ENCODE measurements at places on chromosomes 2 and 18.

GRCh38 chr2:56263876-56264275 lies 80.1 kb downstream of the CCDC85A start:
- DNase-seq = no peak

GRCh38 chr2:29367986-29368658 lies 252.9 kb downstream of the CLIP4 start:
- no peak for DNase-seq

DNA sequence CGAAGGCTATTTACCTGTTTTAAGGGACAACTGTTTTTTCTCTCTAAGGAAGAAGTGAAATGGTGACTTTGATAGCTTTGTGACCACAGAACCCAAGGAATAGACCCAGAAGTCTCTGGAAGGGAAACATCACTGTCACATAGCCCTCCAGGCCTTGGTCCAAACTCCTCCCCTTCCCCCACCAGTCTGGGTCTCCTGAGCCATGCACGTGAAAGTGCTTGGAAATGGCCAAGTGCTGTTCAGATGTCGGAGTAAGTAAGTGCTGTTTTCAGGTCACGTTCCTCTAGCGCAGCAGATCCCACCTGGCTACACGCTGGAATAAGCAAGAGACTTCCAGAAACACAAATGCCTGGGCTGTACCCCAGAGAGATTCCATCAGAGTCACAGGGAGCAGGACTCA lies 73.0 kb upstream of the AFF3 start:
- no peak for DNase-seq

GRCh38 chr18:12895626-12896025 lies 11.6 kb upstream of the PTPN2 start:
- no peak for DNase-seq

DNA sequence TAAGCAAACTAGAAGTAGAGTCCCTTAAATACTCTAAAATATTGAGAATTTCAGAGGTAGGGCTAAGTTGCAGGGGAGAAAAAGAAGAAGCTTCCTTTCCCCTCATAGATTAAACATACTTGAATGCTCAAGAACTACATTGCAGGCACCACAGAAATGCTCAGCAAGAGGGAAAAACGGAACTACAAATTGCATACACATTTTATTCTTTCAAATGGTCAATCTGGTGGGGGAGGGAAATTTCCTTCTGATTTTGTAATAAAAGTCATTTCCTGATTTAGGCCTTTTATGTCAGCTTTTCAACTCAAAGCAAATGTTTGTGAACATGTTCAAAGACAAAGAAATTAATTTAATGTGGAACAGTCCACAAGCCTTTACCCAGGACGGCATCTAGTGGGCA lies 33.0 kb downstream of the FARSB start:
- no peak for DNase-seq

DNA sequence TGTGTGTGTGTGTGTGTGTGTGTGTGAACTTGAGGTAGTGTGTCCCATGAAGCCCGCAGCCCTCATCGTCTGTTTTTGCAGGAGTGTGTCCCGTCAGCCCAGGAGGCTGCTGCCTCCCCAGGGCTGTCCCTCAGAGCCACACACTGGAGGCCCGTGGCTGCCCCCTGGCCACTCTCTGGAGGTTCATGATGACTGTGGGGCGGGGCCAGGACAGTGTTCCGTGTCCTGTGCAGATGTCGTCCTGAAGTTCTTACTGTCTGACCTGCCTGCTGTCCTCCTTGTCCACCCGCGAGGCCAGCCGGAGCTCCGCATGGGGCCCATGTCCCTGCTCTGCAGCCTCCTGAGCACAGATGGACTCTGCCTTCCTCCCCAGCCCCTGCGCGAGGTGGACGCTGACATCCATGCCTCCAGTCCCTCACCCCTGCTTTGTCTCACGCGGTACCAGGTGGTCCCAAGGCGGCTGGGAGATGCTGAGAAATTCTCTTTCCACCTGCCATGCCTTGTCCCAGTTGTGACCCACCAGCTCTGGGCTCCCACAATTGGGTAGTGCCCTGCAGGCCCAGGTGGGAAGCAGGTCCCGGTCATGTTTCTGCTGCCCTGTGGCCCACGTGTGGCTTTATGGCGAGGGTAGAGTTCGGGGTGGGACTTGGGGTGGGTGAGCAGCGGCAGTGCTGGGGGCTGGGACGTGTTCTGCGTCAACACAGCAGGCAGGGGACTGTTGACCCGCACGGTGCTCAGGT lies 92.8 kb downstream of the NFATC1 start:
- no peak for DNase-seq

DNA sequence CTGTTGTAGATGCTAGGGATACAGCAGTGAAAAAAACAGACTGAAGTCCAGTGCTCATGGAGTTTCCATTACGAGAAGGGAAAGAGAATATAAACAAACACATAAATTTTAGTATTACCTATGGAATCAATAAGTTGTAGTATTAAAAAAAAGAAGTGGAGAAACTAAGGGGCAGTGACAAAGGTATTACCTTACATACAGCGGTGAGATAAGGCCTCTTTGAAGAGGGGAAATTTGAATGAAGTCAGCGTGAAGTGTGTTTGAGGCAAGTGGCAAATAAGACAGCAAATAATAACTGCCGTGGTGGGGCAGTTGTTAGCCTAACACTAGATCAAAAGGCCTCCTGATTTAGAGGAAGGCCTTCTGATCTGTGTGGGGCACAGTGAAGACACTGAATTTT lies 57.9 kb downstream of the TLK1 start:
- no peak for DNase-seq

DNA sequence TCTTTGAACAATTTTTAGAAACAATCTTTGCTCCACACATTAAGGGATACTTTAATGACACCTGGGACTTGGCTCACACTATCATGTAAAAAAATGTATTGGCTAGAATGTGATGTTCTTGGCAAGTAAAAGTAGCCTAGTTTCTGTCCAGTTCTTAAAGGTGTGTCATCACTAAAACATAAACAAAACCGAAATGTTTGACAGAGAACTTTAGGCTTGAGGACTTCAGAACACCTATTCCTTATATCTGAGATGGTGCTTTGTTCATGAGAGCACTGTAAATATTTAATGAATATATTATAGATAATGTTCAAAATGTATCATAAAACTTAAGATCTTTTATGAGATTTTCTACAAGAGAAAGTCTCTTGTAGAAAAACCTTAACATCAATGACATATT lies 19.8 kb upstream of the HNRNPA3 start:
- DNase-seq = no peak

DNA sequence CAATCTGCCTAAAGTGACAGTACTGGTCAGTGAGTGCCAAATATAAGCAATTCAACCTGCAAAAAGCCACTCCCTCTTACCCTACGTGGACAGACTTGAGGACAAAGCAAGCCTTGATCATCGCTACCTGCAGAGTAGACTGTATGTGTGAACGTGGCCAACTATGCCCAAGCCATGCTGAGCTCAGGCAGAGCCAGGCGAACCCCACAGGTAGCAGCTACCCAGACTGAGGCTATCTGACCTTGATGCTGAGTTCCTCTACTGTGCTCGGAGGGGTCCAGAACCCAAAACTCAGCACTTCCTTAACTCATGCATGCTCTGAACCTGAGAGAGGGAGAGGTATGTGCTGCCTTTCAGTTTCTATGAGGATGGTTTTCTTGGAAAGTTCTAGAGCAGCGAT lies 63.5 kb upstream of the TMEM200C start:
- no peak for DNase-seq

DNA sequence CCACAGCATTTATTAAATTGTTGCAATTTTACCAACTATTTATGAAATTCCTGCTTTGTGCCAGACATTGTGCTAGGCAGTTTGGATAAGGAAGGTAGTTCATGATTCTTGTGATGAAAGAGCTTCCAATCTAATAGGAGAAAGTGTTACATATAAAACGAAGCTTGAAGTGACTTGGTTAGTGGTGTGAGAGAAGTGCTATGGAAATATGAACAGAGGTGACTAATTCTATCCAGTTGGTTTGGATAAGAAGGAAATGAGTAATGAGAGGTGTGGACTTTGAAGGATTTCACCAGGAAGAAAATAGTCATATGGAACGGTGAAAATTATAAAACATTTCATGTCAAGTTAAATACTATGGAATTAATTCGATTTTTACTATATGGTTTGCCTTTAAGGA lies 48.6 kb downstream of the EML6 start:
- DNase-seq = no peak

DNA sequence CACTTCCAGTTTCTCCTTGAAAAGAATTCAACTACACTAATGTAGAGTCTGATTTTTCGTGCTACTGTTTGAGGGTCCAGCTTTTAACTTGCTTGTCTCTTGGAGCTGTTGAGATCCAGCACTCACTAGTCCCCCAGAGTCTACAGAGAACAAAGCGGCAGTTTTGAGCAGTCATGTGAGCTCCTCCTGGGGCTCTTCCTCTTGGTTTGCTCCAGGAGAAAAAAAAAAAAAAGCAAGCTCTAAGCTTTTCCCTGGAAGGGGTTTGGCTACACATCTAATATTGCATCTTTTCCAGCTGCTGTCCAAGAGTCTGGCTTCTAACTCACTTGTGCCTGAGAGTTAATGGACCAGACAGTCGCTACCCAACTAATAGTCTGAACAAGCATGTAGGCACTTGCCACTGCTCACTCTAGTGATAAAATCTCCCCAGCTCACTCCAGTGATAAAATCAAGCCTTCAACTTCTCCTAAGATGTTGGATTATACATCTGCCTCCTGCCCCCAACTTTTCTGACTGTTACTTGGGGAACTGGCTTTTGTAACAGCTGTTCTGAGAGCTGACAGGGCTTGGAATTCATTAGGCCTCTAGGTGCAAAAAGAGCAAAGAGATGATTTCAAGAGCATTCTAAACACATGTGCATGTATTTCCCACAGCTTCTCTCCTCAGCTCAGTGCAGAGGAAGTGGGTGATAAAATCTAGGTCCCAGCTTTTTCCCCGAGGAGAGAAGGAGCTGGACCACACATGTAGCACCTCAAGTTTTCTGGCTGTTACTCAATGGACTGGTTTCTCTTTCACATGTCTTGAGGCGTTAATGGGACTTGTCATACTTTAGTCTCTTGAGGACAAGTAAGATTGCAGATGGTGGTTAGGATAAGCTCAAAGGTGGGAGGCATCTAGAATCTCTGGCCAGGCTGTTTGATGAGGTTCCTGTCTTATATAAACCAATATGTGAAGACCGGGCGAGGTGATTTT lies 750.5 kb downstream of the LRP1B start:
- DNase-seq = no peak

- DNase-seq = peak; percentile 66
Measured at GRCh38 chr2:230864605-230865306, at the start of gene ITM2C. Gene ITM2C (plus strand): TSS chr2:230864942. CDS start chr2:230865026, 84 bp downstream.

DNA sequence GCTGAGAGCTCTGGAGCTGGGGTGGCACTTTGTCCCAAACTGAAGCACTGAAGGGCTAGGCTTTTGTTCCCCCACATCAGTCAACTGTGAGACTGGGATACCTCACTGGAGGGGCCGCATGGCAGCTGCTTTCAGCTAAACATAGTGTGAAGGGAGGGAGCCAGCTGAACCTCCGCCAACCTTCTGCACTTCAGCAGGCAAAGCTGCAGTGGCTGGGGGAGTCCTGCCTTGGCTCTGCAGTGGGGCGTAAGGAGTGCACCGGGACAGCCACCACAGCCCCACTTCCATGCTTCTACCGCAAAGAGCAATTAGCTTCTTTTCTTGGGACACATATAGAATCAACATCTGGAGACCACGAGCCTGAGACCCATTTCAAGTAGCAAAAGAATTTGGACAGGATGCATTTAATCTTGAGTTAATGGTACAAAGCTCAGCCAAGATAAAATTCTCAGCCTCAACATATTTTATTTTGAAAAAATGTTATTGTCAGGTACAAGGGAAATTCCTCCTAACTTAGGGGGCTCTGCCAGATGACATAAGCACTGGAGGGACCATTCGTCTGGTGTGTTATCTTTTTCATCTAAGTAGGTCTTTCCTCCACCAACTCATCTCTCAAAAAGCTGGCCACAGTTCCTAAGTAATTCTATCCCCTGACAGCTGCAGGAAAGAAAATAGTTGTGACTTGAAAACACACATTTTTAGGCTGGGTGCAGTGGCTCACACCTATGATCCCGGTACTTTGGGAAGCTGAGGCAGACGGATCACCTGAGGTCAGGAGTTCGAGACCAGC lies 25.6 kb upstream of the MYCN start:
- DNase-seq = no peak

DNA sequence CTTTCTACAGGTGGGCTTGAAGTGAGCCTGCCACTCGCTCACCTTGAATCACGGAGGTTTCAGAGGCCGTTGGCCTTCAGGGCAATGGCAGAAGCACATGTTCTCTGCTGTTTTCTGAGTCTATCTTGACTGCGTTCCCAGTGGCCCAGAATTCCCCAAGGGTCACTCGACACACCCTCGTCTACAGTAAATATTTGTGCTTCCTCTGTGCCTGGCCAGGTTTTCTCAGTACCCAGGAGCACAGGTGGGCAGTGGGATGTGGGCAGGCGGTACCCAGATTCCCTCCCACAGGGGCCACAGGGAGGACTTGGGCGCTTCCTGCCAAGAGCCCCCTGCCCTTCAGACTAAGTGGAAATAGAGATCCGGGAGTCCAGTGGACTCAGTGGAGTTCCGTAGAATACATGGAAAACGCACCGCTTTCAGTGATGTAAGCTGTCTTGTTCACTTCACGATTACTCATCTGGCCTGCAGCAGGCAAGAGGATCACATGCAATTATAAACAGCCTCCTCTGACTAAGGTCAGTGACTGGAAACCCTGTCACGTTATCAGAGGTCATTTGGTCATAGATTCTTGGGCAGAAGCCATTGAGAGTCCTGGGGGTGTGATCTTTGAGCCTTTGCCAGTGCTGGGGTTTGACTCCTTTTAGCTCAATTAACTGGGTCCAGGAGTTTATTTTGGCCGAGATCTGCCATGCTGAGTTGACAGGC lies 179.8 kb downstream of the NEDD4L start:
- no peak for DNase-seq

GRCh38 chr2:203583084-203583695 lies 48.1 kb upstream of the RAPH1 start:
- no peak for DNase-seq

GRCh38 chr2:199596549-199596948 lies 138.8 kb upstream of the SATB2 start:
- no peak for DNase-seq

DNA sequence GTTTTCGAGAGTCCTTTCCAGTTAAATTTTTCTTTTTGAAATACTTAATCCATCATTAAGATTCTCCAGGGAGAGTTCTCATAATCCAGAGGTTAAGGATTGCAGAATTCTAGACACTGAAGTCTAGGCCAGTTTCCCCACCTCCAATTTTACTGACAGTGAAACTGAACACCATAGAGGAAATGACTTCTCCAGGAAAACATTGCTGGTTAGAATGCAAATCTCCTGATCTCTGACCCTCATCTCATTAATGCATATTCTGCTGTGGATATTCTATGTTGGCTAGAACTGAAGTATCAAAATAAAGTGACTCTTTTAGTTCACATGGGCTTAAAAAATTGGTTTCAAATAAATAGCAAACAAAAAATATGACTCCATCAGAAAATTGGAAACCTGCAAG lies 105.8 kb upstream of the UGP2 start:
- DNase-seq = no peak

Measured in T-helper 9 cell (primary cell).